G401 (cell line): ENCODE measurements at places on chromosomes 3 and 15. TPM values are rescaled to one million over a fixed set of nuclear protein-coding genes. Genes with fewer than 3 reads are reported as not detected.

DNA sequence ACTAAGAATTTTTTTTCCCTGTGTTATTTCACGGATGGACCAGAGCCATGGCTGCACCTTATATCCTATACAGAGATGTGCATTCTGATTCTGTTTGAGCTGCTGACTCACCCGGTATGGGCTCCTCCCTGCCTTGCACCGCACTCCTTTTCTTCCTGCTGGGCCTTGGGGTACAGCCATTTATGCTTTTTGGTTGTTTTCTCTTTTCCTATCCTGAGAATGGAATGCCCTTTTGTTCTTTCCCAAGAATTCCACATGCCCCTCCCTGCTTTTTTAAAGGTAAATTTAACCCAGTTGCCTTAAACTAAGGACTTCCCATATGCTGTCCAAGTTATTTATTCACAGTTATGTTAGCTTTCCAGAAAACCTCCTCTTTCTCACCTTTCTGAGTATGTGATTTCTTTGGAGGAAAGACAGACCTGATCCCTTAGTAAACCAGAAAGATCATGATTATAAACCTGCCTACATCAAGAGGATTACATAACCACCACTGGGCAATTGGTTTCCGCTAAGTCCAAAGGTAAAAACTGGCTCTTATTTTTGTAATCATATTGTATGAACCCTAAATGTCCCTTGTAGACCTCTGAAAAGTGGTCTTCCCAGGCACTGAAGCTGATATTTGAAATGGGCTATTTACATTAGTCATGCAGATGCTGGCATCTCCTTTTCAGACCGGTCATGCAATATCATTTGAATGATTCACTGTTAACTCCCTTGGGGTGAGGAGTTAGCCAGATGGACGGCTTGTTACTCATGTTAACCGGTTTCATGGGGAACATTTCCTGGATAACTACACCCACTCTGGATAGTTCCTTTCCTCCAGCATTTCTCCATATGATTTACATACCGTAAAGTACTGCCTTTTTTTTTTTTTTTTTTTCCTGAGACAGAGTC is 45.5 kb downstream of the TMOD3 start:
- DNase-seq: peak; percentile 38

IL16 gene
- 0.12 TPM in 1 of 2 replicates, not detected in the other for total RNA-seq

DNA sequence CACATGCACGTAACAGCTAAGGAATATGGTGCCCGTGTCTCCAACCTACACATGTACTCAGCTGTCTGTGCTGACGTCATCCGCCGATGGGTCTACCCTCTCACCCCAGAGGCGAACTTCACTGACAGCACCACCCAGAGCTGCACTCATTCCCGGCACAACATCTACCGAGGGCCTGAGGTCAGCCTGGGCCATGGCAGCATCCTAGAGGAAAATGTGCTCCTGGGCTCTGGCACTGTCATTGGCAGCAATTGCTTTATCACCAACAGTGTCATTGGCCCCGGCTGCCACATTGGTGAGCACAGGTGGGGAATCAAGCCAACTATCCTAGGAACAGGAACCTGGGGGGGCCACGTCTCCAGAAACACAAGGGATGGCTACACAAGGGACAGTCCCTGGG is 5.3 kb downstream of the EIF2B5 start:
- DNase-seq: no peak

GRCh38 chr15:98648654-98649471 is 524 bp downstream of the IGF1R start:
- peak; percentile 64 for DNase-seq

CFAP20DC gene
- total RNA-seq: 1.8 and 2.2 TPM in 2 replicates

DNA sequence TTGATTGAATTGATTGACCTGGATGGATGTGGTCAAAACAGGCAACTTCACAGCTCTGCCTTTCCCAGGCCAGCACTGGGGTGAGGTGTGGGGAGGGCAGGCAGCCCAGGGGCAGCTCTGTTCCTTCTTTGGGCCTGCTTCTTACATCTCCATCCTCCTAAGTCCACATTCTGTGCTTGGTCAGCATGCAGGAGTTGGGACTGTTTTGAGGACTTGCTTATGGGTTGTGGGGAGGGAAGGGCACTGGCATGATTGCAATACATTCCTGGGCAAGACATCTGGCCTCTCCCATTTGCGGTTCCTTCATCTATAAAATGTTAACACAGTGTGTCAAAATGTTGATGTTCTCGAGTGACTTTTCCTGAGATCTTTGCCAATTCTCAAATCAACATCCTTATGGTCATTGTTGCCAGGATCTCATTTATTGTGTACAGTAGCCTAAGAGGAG is 84.1 kb downstream of the ST6GAL1 start:
- no peak for DNase-seq

MNS1 gene
- total RNA-seq: 1.3 and 2.1 TPM in 2 replicates

RPL14 gene
- 174 and 244 TPM in 2 replicates for total RNA-seq

TPRA1 gene
- total RNA-seq: 38.3 and 42.3 TPM in 2 replicates

- DNase-seq: no peak
These were observed 17.2 kb upstream of the CD200 start for GRCh38 chr3:112315791-112316190.

- DNase-seq: no peak
These were observed 192.9 kb downstream of the PLCL2 start for GRCh38 chr3:17077606-17078005.
